ENCODE measurements at places on chromosomes 2 and 18.
A peak's percentile ranks its signal among the peaks of the same experiment; 100 is the strongest.

GRCh38 chr2:211455216-211455841 lies 898.9 kb downstream of the CPS1 start:
- DNase-seq, result peak; percentile 29

DNA sequence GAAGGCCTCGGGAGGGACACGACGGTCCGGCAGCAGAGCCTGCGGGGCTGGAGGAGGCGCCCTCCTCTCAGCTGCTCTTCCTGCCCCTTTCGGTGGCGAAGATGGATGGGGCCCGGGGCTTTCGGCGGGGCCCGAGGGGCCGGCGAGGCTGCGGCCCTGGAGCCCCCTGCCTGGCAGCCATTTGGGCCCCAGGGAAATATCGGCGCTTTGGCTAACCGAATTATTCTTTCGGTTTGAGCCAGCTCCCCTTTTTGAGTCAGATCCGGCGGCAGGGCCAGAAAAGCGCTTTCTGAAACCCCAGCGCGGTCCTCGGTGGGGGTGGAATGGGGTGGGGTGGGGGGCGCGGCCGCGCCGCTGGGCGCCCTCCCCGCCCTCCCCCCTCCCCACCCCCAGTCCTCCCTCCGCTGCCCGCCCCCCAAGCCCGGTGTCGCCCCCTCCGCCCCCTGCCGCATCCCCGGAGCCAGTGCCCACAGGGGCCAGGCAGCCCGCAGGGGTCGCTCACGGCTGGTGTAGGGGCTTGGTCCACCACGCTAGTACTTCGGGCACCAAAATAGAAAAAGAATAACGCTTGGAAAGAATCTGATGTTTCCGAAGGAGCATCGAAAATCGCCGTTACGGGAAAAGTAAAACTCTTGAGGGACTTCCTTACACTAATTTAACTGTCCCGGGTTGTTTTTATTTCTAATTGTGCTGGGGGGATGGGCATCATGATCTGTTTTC lies 9.1 kb upstream of the ARID5A start:
- DNase-seq, result peak; percentile 46

DNA sequence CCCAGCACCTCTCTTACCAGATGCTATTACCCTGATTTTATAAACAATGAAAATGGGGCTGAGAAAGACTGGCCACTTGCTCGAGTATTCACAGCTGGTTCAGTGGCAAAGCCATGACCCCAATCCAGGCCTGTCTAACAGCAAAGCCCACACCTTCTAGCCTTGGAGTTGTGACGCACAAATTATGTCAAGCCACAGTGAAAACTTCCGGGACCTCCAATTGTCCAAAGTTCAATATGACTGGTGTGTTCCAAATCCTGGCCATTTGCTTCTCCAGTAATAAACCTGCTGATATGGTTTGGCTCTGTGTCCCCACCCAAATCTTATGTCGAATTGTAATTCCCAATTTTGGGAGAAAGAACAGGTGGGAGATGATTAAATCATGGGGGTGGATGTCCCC lies 64.7 kb upstream of the RIOK3 start:
- DNase-seq, result no peak

DNA sequence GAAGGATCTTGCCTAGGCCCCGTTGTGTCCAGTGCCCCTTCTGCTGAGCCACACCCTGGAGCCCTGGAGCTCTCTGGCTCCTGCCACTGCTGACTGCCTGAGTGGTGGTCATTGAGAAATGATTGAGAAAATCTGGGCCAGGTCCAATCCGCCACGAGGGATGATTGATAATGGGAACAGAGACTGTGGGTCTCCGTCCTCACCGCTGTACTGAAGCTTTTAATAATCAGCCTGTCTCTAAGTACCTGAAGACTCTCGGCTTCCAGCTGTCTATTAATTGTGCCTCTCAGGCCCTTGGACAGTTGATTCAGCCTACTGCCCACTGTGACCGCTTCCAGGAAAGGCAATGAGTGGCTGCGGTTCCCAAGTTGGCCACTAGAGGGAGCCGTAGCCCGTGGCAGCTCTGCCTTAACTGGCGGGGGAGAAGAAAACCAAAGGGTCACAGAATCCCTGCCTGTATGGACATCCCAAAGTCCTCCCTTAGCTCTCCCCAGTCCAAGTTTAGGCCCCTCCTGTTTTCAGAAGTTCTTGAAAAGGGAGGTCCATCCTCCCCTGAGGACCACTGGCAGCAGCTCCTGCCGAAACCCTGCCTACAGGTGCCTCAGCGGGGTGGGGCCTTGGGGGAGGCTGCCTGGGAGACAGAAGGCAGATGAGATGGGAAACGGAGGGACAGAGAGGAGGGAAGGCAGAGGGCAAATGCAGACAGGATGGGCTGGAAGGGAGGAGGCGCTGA lies 213.6 kb downstream of the TNS1 start:
- DNase-seq, result peak; percentile 73

Measured in EH (cell line).